KG1 (cell line): ENCODE measurements at places on chromosomes 6 and 20.

- DNase-seq = no peak
Observed at GRCh38 chr20:61161726-61162390, 90.2 kb upstream of the CDH4 start.

DNA sequence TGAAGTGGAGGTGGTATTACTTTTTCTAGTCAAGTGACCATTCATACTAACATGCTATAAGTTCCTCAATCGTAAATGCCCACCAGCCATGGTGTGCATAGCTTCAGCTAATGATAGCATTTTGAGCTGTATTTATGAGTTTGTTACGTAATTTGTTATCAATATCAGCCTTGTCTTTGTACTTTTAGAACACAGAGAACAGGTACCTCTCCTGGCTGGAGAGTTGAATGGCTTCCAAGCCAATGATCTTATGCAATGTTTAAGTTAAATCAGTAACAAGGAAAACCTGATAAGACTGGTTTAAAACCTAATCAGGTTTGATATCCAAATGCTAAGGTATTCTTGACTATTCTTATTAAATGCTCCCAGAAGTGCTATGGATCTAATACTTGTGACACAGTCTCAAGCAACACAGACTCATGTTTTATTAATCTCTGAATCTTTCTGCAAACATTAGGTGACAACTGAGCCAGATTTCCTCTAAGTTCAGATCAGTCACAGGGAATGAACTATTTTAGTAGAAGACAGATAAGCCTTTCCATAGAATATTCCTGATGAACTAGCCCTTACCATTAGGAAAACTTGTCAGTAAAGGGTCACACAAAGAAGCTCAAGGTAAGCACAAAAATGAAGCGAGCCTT, 154.8 kb downstream of the PTPRK start:
- no peak for DNase-seq

DNA sequence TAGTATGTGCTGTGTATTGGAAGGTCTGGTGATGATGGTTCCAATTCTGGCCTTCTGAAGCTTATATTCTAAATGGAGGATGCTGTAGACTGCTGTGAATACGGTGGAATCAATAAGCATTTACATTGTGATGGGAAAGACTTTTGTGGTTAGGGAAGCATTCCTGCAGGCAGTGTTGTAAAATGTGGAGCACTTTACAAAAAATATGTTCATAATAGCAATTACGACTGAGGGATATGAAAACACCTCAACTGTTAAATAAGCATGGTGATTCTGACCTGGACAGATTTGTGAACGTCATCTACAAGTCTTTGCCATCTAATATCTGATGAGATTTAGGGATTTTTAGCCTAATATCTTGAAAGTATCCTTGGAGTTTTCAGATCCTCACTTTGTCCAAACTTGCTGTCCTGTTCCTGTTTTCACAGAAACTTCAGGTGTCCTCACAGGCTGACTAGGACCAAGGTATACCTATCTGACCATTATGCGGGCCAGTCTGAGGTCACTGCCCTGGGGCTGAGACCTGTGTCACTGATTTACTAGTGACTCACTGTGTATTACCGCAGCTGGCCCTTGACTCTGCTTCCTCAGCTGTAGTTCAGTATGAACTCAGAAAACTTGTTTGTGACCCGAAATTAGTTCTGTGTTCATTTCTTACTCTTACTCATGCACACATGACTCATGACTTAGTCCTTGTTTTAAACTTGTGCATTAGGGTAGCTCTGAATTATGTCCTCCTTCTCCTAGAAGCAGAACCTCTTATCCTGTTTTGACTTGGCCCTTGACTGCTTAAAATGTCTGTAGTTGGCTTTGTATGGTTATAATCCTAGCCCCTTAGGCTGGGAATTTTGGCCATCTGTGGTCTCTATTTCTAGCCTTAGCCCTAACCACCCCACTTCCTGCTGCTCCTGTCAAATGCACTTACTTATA, 343.0 kb downstream of the CDKAL1 start:
- DNase-seq = no peak

GRCh38 chr20:3869839-3870634, 19.1 kb upstream of the PANK2 start:
- no peak for DNase-seq

GRCh38 chr20:33655164-33655563, 7.0 kb upstream of the C20orf144 start:
- no peak for DNase-seq

DNA sequence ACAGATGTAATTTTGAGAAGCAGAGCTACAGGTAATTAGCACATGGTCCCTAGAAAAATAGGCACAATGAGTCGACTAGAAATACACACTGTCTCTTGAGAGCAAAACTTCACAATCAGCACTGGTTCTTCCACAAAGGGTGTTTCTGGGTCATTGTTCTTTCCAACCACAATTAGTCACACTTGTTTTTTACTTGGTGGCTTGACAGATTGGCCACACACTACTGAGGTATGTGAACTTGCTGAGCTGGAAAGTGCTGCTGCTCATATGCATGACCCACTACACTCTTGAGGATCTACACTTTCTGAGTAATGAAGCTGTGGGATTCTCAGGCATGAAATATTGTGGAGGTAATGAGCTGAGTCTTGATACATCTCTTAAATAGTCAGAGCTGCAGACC, 347.7 kb downstream of the BCKDHB start:
- no peak for DNase-seq

- no peak for DNase-seq
Observed at GRCh38 chr6:119344306-119344705, 5.3 kb downstream of the MAN1A1 start.

- DNase-seq = no peak
Observed at GRCh38 chr20:62301111-62301668, 1.6 kb upstream of the ADRM1 start.

DNA sequence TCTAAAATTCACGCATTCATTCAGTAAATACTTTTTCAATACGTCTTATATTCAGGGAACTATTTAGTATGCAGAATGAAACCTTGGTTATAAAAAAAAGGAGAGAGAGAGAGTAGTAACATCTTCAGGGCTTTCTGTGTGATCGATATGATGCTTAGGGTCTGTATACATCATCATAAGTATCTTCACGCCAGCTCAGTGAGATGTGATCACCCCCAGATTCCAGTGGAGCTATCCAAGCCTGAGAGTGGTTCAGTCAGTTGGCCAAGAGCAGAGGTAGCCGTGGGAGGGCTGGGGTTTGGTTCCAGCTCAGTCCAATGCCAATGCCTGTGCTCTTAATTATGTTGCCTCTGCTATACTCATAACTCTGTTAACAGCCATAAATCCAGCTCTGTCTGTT, 8.6 kb downstream of the CD83 start:
- DNase-seq = no peak

GRCh38 chr6:1322696-1323219, 10.9 kb downstream of the FOXQ1 start:
- no peak for DNase-seq

GRCh38 chr6:22605736-22606135, 36.4 kb downstream of the HDGFL1 start:
- DNase-seq = no peak

GRCh38 chr20:19735446-19735845, 22.6 kb upstream of the RIN2 start:
- no peak for DNase-seq

GRCh38 chr6:119174879-119175817, 96.7 kb upstream of the FAM184A start:
- DNase-seq = no peak

DNA sequence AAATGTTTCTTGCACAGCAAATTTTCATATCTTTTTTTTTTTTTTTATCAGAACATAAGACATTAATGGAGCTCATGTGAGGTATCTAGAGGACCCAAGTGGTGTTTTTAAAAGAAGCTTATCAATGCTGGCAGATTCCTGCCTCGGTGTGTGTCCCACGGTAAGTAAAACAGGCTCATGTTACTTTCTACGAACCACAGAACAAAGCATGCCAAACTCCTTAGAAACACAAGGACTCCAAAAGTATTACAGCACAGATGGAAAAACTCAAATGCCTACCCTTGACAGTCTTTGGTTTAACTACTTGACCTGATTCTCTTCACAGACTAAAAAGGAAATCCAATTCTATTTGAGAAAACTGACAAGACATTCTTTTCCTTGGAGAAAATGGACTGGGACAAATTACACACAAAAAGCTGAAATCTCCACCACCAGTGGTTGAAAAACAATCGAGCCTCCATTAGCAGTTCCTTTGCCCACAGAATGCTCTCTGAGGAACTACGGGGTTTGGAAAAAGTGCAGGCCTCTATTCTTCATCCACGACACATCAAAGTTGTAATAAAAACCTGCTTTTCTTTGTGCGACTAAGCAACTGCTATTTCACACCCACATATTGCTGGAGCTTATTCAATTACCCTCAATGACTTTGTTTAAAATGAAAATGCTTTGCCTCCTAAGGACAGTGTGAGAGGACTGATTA, 5.4 kb downstream of the METTL24 start:
- no peak for DNase-seq

DNA sequence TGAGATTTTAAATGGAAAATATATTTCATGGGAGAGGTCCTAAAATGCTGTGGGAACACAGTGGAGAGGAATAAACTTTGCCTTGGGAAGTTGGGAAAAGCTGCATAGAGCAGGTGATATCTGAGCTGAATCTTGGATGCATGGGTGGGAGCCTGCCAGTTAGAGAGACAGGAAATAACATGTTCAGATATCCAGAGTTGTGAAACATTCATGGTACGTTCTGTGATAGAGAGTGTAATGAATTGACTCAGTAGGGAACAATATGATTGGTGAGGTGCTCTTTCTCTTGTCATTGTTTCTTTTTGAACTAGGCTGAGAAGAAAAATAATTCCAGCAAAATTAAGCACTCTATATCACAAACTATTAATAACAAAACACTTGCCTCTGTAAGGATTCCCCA, 72.8 kb downstream of the RPS12 start:
- no peak for DNase-seq

- no peak for DNase-seq
Observed at GRCh38 chr6:96626759-96627364, 63.9 kb downstream of the FHL5 start.

DNA sequence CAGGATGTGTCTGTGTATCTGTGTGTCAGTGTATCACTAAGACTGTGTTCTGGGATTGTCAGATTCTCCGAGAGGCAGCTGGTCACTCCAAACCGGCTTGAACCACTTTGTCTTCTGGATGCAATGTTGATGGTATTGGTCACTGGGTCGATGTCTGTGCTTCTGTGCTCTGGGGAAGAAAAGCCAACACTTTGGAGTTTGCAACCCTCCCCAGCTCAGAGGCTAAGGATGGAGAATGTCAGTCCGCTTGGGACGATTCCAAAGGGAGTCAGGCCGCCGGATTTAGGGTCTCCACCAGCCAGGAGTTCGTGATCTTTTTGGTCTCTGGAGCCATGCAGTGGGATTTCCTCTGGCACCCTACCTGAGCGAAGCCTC, 5.2 kb downstream of the MAFB start:
- no peak for DNase-seq

GRCh38 chr6:99745651-99746050, 139.0 kb downstream of the PRDM13 start:
- no peak for DNase-seq

DNA sequence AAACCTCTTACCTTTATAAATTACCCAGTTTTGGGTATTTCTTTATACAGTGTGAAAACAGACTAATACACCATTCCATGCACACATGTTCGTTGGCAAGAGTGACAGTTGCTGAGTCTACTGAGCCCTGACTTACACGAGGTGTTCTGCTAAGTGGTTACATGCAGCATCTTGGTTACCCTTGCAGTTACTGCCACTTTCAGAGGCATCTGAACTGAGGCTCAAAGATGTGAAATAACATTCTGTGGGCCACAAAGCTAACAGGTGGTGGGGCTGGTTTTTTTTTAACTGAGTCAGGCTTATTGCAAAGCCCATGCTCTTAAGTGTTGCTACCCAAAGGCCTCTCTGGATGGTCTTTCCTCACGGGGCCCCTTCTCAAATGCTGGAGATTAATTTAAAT, 54.4 kb upstream of the GTSF1L start:
- DNase-seq = no peak

- no peak for DNase-seq
Observed at GRCh38 chr6:15512126-15512525, 150.7 kb downstream of the DTNBP1 start.

DNA sequence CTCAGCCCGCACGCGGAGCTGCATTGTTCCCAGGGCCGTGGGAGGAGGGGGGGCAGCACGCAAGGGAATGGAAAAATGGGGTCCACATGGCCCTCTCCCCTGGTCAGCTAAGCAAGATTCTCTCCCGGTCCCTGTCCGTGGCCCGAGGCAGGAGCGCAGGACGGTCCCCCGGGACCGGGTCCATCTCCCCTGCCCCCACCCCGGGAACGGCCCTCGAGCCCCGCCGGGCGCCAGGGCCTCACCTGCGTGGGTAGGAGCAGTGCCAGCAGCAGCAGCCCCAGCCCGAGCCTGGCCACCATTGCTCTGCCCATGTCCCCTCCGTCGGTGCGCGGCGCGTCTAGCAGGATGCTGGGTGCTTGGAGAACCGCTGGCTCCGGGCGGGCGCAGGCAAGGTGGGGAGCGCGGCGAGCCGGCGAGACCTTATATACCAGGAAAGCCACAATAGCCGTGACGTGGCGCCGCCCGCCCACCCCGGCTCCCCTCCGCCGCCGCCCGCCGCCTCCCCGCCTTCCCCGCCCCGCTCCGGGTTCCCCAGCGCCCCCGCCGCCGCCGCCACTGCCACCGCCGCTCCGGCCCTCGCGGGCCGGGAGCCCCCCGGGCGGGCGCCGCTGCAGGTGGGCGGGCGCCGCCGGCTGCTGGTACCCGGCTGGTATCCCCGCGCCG, at the start of gene CD24:
CD24 (minus strand) TSS at position 394 of the 663 bp plus-strand sequence; CDS start at position 311, 83 bp downstream.
- no peak for DNase-seq

GRCh38 chr20:54622333-54623295, 147.2 kb downstream of the DOK5 start:
- DNase-seq = no peak

- no peak for DNase-seq
Observed at GRCh38 chr20:32439132-32439829, 81.2 kb downstream of the ASXL1 start.

GRCh38 chr20:4925842-4926530, 75.3 kb downstream of the SLC23A2 start:
- no peak for DNase-seq

GRCh38 chr6:35831257-35832007, 26.3 kb downstream of the LHFPL5 start:
- no peak for DNase-seq

GRCh38 chr20:764255-764654, 4.0 kb downstream of the SLC52A3 start:
- no peak for DNase-seq

GRCh38 chr20:8912096-8912495, 156.8 kb upstream of the PLCB4 start:
- DNase-seq = no peak

DNA sequence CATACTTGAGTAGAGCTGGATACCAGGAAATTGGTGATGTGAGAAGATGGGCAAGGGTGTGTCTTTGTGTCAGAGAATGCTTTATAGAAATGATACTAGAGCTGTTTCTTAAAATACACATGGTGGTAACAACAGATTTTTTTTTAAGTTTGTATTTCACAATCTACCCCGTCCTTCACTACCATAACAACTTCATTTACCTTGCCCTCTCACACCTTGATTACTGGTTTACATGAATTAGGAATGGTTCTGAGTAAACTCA, 45.4 kb downstream of the RARS2 start:
- no peak for DNase-seq

GRCh38 chr6:44268095-44268628, 2.1 kb upstream of the TMEM151B start:
- DNase-seq = peak; percentile 33

- no peak for DNase-seq
Observed at GRCh38 chr6:110063594-110064263, 85.6 kb downstream of the GPR6 start.

GRCh38 chr20:46637427-46638133, 13.7 kb downstream of the SLC13A3 start:
- DNase-seq = no peak
